Myometrial cell (primary cell): ENCODE measurements at places on chromosomes 6 and 20. TPM values are rescaled to one million over a fixed set of nuclear protein-coding genes. Genes with fewer than 3 reads are reported as not detected.

The DLL1 gene
- total RNA-seq: under 0.01 TPM in 1 of 2 replicates, not detected in the other

The EYS gene
- under 0.01 and 0.29 TPM in 2 replicates for total RNA-seq

The SS18L1 gene
- total RNA-seq: 4.3 and 6.9 TPM in 2 replicates

The PCSK2 gene
- total RNA-seq: not detected in 2 replicates

The CARMIL1 gene
- total RNA-seq: 0.58 and 1.9 TPM in 2 replicates

The PNPLA1 gene
- not detected in 2 replicates for total RNA-seq

The KIFC1 gene
- 29.8 and 33.4 TPM in 2 replicates for total RNA-seq

The LPA gene
- total RNA-seq: not detected in 2 replicates

The CYP39A1 gene
- total RNA-seq: 0.58 and 1.1 TPM in 2 replicates

The DNAH8 gene
- total RNA-seq: not detected in 2 replicates

The TM9SF4 gene
- 35.7 and 40.4 TPM in 2 replicates for total RNA-seq

The SEMG1 gene
- total RNA-seq: not detected in 2 replicates

The GABRR2 gene
- not detected in 2 replicates for total RNA-seq

The MAPK13 gene
- total RNA-seq: 17.9 TPM in 2 replicates

The BPIFB4 gene
- not detected in 2 replicates for total RNA-seq

The DPPA5 gene
- total RNA-seq: not detected in 2 replicates

The HAO1 gene
- not detected in 2 replicates for total RNA-seq

The SNX3 gene
- total RNA-seq: 179 and 180 TPM in 2 replicates

The SPATS1 gene
- not detected in 2 replicates for total RNA-seq

The SLC22A23 gene
- total RNA-seq: not detected in 2 replicates

The PRR18 gene
- not detected in 2 replicates for total RNA-seq

The NCOA6 gene
- 7.2 and 9.2 TPM in 2 replicates for total RNA-seq

The HLA-DPB1 gene
- 20.9 and 89.1 TPM in 2 replicates for total RNA-seq

The OTOR gene
- total RNA-seq: not detected in 2 replicates

The AVP gene
- not detected in 2 replicates for total RNA-seq

The BPI gene
- not detected in 2 replicates for total RNA-seq

The ZC2HC1B gene
- not detected in 2 replicates for total RNA-seq

The OPN5 gene
- not detected in 2 replicates for total RNA-seq

The NRSN1 gene
- total RNA-seq: not detected in 2 replicates

The DEK gene
- total RNA-seq: 94.8 and 102 TPM in 2 replicates

The FAM229B gene
- 12.4 and 18.2 TPM in 2 replicates for total RNA-seq

The SIRPB1 gene
- total RNA-seq: 1.2 and 1.8 TPM in 2 replicates

The SAMD10 gene
- total RNA-seq: 1.4 and 2.1 TPM in 2 replicates

The OR12D3 gene
- not detected in 2 replicates for total RNA-seq

The TP53TG5 gene
- total RNA-seq: 3.2 TPM in 1 of 2 replicates, not detected in the other

The HDGFL1 gene
- total RNA-seq: not detected in 2 replicates

The EPHA7 gene
- total RNA-seq: under 0.01 TPM in 2 replicates

The CLDN20 gene
- not detected in 2 replicates for total RNA-seq

The CLPSL1 gene
- total RNA-seq: not detected in 2 replicates

The MUCL3 gene
- not detected in 2 replicates for total RNA-seq

The HLA-DMB gene
- total RNA-seq: not detected in 2 replicates

The MOG gene
- not detected in 2 replicates for total RNA-seq

The TMEM217 gene
- 1.4 and 2.0 TPM in 2 replicates for total RNA-seq

The GATA5 gene
- not detected in 2 replicates for total RNA-seq

The CST4 gene
- total RNA-seq: not detected in 2 replicates

The ADGB gene
- total RNA-seq: not detected in 2 replicates

The AHCY gene
- total RNA-seq: 152 and 157 TPM in 2 replicates

The C4B gene
- total RNA-seq: 3.7 and 6.6 TPM in 2 replicates

The GPX5 gene
- not detected in 2 replicates for total RNA-seq
